Fibroblast of skin of right quadriceps (primary cell): ENCODE measurements at places on chromosomes 3 and 15.
A peak's percentile ranks its signal among the peaks of the same experiment; 100 is the strongest.

DNA sequence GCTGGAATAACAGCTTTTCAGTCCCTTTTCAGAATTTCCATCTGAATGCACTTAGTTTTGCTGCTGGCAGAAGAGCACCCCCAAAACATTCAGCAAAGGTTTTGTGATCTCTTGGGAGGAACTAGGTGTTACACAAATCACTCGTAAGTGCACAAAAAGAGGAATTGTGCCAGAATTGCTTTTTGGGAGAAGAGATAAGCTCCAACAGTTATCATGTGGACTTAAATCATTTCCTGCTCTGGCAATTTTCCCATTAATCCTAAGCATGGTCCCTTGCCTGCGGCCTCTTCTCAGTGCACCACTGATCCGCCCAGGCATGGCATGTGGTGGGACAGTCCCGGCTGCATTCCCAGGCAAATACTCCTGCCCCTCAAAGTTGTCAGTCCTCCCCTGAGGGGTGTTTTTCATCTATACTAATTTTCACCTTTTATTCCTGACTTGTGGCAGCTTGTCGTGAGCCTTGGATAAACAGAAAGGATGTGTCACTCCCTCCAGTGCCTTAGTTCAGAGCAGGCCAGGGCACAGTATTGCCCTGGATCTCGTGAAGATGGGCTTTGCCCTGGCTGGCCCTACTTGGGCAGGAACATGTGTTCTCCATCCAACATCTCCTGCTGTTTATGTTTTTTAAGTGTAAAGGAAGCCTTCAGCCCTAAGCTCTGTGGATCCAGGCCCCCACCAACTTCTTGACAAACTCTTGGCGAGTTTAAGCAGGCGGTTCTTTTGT lies 44.6 kb upstream of the VILL start:
- peak; percentile 56 for DNase-seq

DNA sequence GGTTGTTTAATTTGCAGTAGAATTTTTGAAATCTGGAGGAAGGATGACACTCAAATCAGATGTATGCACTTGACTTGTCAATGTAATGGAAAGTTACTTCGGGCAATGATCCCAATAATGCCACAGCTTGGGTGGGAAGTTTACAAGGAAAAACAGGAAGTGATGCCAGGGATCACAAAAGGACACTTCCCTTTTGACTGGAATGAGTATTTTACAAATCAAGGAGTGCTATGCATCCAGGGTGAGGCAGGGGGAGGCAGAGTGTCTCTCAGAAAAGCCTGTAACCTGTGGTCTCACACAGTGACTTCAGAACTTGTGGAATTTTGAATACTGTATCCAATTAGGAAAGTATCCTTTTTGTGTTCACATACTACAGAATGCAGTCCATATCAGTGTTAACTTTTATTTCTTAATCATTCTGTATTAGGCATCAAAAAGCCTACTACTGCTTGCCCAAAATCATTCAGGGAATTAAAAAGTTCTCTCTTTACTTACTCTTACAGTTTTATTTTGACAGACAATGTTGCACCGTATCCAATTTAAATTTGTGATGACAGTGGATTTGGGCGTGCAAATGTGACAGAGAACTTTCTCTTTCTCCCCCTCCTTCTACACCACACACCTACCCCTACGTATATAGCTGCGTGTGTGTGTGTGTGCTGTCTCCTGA lies 445.1 kb downstream of the MECOM start:
- peak; percentile 73 for DNase-seq

GRCh38 chr3:153311541-153311940 lies 149.5 kb downstream of the RAP2B start:
- DNase-seq = no peak

GRCh38 chr3:16600780-16601536 lies 4.3 kb downstream of the DAZL start:
- peak; percentile 72 for DNase-seq

DNA sequence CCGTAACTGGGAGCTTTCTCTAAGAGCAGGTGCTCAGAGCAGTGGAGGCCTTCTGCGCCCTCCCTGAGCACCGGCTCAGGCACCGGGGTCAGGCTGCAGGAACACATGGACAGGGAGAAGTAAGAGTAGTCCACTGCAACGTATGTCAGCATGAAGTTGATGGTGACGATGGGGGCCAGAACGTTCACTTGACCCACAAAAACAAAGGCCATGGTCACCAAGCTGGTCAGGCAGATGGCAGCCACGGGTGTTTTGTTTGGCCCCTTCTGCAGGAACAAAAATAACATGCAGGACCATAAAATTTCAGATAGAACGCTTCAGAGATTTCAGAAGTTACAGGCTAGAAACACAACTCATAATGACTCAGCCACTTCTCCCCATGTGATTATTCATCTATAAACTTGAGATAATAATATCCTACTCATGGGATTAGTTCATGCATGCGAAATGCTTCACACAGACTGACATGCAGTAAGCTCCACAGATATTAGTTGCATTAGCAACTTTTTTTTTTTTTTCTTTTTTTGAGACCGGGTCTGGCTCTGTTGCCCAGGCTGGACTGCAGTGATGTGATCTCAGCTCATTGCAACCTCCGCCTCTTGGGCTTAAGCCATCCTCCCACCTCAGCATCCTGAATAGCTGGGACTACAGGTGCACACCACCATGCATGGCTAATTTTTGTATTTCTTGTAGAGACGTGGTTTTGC lies 52.2 kb upstream of the HEG1 start:
- DNase-seq = peak; percentile 90
